ENCODE measurements at places on chromosomes 12 and 14. TPM values are rescaled to one million over a fixed set of nuclear protein-coding genes. Genes with fewer than 3 reads are reported as not detected.

Gene PARPBP
- 29.0 TPM for total RNA-seq

Gene ANKRD13A
- 19.1 TPM for total RNA-seq

Gene HOXC5
- not detected for total RNA-seq

Gene RIMBP2
- total RNA-seq = 0.70 TPM

Gene EML1
- total RNA-seq = 16.7 TPM

Gene ANO6
- total RNA-seq = 24.3 TPM

Gene KRT74
- not detected for total RNA-seq

Gene CISTR
- total RNA-seq = not detected

Gene SALL2
- 287 TPM for total RNA-seq

Gene GNS
- total RNA-seq = 21.6 TPM

Gene MYF5
- total RNA-seq = not detected

Gene SPPL3
- 46.3 TPM for total RNA-seq

Gene FAM186B
- 0.46 TPM for total RNA-seq

Gene CLEC4C
- total RNA-seq = 0.26 TPM

Gene SRRM4
- total RNA-seq = 1.1 TPM

Gene TAS2R10
- 0.22 TPM for total RNA-seq

Gene VPS37B
- total RNA-seq = 12.9 TPM

Gene TRHDE
- 1.0 TPM for total RNA-seq

Gene ACSM4
- total RNA-seq = not detected

Gene PGF
- total RNA-seq = 2.3 TPM

Gene DDX55
- 47.1 TPM for total RNA-seq

Gene GPRC5D
- not detected for total RNA-seq

Gene SLC5A8
- 0.07 TPM for total RNA-seq

Gene USP5
- 144 TPM for total RNA-seq

Gene UBE2N
- total RNA-seq = 188 TPM

Gene RNF212B
- 0.39 TPM for total RNA-seq

Gene PITPNM2
- 1.2 TPM for total RNA-seq

Gene ALG10
- 12.9 TPM for total RNA-seq

Gene KLRC4
- total RNA-seq = not detected

Gene TMTC2
- 2.8 TPM for total RNA-seq

Gene LTBR
- total RNA-seq = 3.4 TPM

Gene AQP5
- total RNA-seq = 2.8 TPM

Gene HOXC4
- not detected for total RNA-seq

Gene CRY1
- 23.5 TPM for total RNA-seq

Gene SIX1
- total RNA-seq = 0.17 TPM

Gene RILPL2
- total RNA-seq = 1.4 TPM

Gene PLXNC1
- total RNA-seq = 1.2 TPM

Gene NXPH4
- total RNA-seq = 2.1 TPM

Gene MSI1
- 93.2 TPM for total RNA-seq

Gene MIP
- not detected for total RNA-seq

Gene KMT2D
- 83.9 TPM for total RNA-seq

Gene FOXA1
- 0.07 TPM for total RNA-seq

Gene P3H3
- total RNA-seq = 55.0 TPM

Gene KRT82
- not detected for total RNA-seq

Gene KIF5A
- total RNA-seq = 18.5 TPM

Gene PLA2G1B
- not detected for total RNA-seq

Gene MYH6
- 0.13 TPM for total RNA-seq

Gene LRRC10
- total RNA-seq = not detected

Gene RABGGTA
- 25.6 TPM for total RNA-seq

Gene MAX
- 65.7 TPM for total RNA-seq

Gene CACNA2D4
- total RNA-seq = 0.79 TPM

Gene TMEM30B
- 12.2 TPM for total RNA-seq

Gene IL31
- total RNA-seq = not detected

Gene AJUBA
- 44.3 TPM for total RNA-seq

Gene RDH5
- total RNA-seq = 4.0 TPM

Gene KRT73
- not detected for total RNA-seq

Gene NAA25
- total RNA-seq = 57.1 TPM

Gene HOTAIR
- total RNA-seq = not detected

Gene E2F7
- total RNA-seq = 24.5 TPM

Gene FOXN4
- 0.29 TPM for total RNA-seq
